ENCODE measurements at places on chromosomes 16 and 17. TPM values are rescaled to one million over a fixed set of nuclear protein-coding genes. Genes with fewer than 3 reads are reported as not detected.

DNA sequence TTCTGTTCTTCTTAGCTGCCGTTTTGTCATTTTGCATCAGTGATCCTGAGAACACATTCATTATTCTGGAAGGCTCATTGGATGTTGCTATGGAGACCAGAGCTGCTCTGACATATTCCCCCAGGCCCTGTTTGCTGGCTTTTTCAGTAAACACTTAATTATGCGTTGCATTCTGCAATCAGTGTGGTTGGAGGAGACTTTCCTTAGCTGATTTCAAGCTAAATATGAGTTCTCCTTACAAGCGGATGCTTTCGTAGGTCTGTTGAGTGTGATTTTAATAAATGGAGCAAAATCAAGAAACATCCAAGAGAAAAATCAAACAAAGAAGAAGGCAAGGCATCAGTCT, 38.2 kb upstream of the NUDT7 start:
- DNase-seq = no peak

- DNase-seq = no peak
These were observed 3.7 kb upstream of the SLC39A11 start for GRCh38 chr17:73096211-73096610.

GRCh38 chr16:1870365-1871082, 1.4 kb downstream of the MEIOB start:
- no peak for DNase-seq

DNA sequence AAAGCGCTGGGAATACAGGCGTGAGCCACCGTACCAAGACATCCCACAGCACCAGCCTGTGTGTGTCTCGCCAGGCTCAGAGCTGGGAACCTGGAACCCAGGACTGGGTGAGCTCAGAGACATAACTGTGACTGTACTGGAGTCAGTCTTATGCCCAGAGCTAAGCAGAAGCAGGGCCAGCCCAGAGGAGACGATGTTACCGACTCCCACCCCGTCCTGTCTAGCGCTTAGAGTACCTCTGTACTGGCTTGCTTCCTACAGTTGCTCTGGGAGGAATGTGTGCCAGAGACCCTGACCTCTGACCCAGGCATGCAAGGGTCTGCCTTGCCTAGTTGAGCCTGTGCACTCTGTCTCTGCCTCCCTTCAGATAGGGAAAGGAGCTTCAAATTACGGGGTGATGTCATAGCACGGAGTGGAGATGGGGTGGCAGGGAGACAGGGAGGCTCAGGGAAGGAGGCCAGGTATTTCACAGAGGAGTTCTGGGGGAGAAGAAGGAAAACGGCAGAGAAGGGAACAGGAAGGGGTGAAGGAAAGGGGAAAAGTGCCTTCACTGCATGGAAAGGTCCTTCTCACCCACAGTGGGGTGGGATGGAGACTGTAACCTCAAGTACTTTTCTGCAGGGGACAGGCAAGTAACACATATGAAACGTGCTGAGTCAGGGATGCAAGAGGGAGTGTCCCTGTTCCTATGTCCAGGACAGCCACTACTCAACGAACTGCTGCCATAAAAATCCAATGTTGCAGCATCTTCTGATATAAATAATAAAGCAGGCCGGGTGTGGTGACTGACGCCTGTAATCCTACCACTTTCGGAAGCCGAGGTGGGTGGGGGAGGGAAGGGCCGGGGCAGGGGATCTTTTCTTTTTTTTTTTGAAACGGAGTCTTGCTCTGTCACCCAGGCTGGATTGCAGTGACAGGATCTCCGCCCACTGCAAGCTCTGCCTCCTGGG, 5.8 kb upstream of the ARMC5 start:
- no peak for DNase-seq

DNA sequence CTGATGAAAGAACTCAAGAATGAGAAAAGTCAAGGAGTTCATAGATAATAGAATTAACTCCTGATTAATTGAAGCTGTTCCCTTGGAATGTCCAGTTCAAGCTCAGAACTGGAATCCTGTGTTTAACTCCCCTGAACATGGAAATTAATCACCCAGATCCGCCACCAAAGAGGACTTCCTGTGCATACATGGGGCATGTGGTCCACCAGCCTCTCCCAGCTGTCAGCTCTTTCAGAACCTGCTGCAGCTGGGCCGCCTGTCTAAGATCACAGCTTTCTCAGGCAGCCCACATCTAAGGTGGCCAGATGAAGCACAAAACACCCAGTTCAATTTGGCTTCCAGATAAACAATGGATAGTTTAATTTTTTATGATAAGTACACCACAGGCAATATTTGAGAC, 203.7 kb upstream of the COX10 start:
- DNase-seq = no peak

GRCh38 chr17:32267690-32268205, 2.1 kb downstream of the RHBDL3 start:
- DNase-seq = no peak

Gene ABCC3
- total RNA-seq = 226 TPM

DNA sequence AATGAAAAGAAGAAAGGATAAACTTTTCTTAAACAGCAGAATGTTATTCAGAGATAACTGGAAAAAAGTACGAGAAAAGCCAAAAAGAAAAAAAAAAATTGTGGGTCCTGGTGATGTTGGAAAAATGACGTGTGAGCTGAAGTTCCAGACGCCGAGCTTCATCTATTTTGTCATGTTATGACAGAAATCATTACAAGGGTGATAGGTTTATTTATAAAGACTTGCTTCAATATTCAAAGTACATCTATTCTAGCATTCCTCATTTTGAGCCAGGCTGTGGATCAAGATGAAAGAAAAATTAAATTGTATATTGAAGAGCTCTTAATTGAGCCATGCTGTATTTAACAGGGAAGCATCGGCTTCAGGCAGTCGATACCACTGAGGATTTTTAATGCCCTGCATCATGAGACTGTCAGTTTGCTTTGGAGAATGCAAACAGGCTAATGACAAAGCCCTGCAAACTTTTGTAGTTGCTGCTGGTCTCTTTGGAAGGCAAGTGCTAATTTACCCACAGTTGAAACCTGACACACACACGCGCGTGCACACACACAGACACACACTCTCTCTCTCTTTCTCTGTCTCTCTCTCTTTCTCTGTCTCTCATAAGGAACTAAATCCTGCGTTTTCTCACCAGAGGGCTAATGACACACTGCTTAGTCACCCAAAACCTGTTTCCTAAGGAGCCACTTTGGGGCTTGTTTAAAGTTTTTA, 110.7 kb downstream of the WWOX start:
- no peak for DNase-seq

- no peak for DNase-seq
These were observed 31.4 kb downstream of the MYO15A start for GRCh38 chr17:18139949-18140348.

Gene YPEL3
- total RNA-seq = 39.2 TPM

GRCh38 chr16:67539271-67539670, 10.6 kb downstream of the RIPOR1 start:
- no peak for DNase-seq

Gene MARVELD3
- 51.0 TPM for total RNA-seq

DNA sequence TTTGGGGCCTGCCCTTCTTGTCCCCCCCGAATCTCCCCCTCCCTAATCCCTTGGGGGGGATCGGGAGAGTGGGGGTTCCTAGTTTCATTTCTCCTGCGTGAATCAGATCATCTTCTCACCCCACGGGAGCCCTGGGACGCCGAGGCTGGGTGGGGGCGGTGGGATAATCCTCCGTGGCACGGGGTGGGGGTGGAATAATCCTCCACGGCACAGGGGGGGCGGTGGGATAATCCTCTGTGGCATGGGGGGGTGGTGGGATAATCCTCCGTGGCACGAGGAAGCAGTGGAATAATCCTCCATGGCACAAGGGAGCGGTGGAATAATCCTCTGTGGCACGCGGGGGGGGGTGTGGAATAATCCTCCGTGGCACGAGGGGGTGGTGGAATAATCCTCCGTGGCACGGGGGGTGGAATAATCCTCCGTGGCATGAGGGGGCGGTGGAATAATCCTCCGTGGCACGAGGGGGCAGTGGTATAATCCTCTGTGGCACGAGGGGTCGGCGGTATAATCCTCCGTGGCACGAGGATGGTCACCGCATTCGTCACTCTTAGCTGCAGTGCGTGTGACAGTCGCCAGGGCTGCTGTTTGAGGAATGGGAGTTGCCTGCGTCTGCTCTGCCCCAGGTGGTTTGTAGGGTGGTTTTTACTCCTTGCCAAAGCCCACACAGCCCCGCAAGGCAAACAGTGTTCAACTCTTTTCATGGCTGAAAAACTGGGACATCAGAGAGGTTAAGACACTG, 156.9 kb downstream of the LAT start:
- DNase-seq = no peak

GRCh38 chr17:688100-688989, 26.3 kb downstream of the VPS53 start:
- peak; percentile 56 for DNase-seq

Gene SYNRG
- total RNA-seq = 28.9 TPM

Gene HOXB1
- total RNA-seq = not detected

DNA sequence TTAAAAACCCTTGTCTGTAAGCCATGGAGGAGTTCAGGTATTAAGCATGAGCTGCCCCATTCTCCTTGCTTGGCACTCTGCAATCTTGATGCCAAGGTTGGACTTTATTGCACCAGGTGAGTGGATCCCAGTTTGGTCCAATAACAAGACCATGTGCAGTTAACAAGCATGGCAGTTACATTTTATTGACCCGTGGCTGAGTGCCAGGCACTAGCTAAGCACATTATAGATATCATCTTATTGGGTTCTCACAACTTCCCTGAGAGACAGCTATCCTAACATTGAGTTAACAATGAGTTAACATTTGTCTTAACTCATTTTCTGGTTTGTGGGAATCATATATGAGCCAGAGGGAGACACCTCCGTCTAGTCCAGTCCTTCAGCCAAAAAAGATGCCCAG, 21.8 kb downstream of the LYRM9 start:
- peak; percentile 91 for DNase-seq

DNA sequence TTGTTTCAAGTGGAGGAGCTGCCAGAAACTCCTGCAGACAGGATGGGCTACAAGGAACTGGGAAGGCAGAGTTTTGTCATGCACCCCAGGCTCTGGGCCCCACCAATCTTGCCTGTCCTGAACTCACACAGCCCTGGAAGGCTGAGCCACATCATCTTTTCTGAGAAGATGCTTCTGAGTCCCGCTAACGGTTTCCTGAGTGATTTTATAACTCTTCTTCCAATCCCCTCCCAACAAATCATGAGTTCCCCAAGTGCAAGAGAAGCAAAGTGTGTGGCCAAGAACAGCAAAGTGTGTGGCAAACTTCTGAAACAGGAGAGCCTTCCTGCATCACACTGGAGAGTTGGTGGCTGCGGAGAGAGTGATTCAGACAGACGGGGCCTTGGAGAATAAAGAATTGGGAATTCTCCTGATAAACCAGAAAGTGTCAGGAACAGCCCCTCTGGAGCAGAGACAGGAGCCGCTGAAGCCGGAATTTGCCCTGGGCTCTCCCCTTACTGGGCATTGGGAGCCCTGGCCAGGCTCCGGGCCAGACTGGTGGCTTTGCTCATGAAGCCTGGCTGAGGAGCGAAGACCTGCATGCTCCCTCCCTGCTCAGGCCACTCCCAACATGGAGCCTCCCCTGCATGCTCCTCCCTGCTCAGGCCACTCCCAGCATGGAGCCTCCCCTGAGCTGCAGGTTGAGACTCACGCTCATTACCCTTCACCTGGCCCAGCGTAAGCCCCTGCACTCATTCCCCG, 47.2 kb downstream of the PITPNM3 start:
- DNase-seq = peak; percentile 24

- DNase-seq = no peak
These were observed 368.4 kb downstream of the SOX9 start for GRCh38 chr17:72489272-72489641.

DNA sequence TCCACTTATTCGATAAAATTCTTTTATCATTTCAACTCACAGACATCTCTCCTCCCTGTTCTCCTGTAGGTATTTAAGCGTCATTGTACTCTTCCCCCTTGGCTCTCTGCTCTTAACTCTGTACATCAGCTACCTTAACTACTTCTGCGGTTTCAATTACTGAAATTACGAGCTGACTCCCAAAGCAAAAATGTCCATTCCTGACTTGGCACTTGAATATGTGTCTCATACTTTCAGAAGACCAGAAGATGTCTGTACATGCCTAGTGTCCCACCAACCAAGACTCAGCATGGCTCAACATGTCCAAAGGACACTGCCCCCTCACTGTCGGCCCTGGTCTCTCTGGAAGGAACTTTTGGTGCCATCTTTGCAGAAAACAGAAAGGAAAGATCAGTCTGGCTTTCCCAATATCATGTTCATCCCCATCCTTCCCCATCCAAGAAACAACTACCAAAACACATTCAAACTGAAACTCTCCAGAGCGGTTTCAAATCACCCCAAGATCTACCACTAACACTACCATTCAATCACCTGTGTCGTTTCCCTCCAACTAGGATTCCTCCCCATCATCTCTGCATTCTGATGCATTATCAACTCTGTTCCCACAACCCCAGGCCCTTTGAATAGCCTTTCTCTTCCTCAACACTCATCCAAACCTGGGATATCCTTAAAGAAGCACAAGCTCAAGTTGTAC, 74.9 kb downstream of the ZFHX3 start:
- no peak for DNase-seq

- no peak for DNase-seq
These were observed 11.7 kb downstream of the CCDC57 start for GRCh38 chr17:82200743-82201497.

Gene OR1A1
- not detected for total RNA-seq

Gene ASIC2
- 0.48 TPM for total RNA-seq

DNA sequence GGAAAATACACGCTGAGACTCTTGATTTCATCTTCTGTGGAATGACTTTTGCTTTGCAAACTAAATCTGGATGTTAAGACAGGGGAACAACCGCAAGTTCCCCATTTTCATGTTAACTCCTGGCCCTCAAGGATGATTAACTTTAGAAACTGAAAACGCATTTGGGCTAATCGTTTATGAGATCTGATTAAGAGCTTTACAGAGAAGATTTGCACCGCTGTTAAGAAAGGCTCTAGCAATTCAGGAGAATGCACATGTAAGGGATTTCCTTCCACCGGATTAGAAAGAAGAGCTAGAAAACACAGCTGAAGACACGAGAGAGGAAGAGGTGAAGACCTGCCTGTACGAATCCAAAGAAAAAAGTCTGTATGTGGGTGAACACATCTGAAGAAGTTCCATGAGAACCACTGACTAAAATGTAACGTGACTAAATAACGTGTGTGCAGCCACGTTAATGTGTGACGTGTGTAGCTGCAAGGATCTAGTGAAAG, 106.4 kb downstream of the YPEL2 start:
- no peak for DNase-seq

GRCh38 chr17:61524319-61524718, 66.7 kb downstream of the NACA2 start:
- no peak for DNase-seq

Gene ST6GALNAC2
- total RNA-seq = 6.3 TPM

- no peak for DNase-seq
These were observed 471.9 kb downstream of the PMP22 start for GRCh38 chr17:14793237-14793636.

- peak; percentile 27 for DNase-seq
These were observed 13.1 kb downstream of the CCR7 start for GRCh38 chr17:40551879-40552768.

Gene DNAAF8
- total RNA-seq = 0.69 TPM

Gene C1QTNF8
- total RNA-seq = not detected

Gene CIBAR2
- total RNA-seq = 0.32 TPM

- DNase-seq = no peak
These were observed 26.2 kb upstream of the NUDT7 start for GRCh38 chr16:77696149-77696548.

Gene OSGIN1
- total RNA-seq = 11.9 TPM

Measured in colonic mucosa (tissue), 4 donors.